ENCODE measurements at places on chromosomes 1 and 21.

DNA sequence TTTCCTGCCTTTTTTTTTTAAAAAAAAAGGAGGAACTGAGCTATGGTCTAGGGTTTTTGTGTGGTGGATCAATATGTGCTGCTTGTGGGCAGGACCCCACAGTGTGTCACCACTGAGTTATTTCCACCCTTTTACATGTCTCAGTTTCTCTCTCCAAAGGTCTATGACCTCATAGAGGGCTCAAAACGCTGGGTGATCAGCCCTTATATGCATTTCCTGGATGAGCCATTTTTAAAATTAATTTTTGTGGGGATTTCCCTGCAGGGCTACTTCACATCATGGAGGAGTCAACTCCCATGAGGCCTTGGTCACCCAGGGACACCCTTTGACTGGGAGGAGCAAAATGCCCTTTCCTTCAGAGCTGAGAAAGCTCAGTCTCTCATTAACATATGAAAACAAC is 20.7 kb upstream of the HAO2 start:
- no peak for DNase-seq

DNA sequence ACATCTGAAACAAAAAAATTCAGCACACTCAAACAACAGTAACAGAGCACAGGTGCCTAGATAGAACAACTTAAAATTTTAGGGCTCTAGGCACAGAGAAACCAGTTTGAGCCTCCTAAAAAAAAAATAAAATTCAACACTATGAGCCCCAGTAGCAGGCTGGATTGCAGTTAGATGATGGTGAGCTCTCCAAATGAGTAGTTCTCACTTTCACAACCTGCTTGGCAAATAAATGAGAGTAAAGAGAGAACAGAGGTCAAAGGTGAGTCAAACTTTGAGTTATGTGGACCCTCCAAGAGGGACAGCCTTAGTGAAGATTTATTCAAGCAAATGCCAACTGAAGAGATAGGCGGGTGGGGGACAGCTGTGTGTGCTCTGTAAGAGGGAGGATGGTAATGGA is 3.6 kb downstream of the BEND5 start:
- no peak for DNase-seq

GRCh38 chr1:183477986-183478781 is 5.9 kb downstream of the SMG7 start:
- DNase-seq, result no peak

GRCh38 chr1:57122031-57122430 is 156.2 kb upstream of the C8B start:
- DNase-seq, result no peak

GRCh38 chr1:55035904-55036303 is 3.4 kb upstream of the PCSK9 start:
- DNase-seq, result no peak

DNA sequence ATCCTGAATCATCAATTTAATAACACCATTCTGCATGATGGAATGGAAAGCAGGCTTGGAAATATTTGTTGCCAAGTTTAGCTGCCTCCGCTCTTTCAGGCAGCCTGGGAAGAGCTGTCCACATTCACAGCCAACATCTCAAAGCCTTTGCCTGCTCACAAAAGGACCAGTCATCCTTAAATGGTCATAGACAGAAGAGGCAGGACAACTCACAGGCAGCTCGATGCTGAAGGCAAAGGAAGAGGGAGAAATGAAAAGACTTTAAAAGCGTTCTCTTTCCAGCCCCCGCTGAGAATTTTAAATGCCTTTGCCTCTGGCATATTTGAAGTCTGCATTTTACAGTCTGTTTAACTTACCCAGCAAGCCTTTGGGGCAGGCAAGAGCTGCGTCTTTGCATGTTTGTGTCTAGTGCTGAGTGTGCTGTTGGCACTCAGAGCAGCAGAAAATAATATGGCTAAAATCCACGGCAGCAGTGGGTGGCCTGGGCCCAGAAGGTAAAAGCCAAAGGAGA is 68.9 kb downstream of the NMNAT2 start:
- DNase-seq, result no peak

DNA sequence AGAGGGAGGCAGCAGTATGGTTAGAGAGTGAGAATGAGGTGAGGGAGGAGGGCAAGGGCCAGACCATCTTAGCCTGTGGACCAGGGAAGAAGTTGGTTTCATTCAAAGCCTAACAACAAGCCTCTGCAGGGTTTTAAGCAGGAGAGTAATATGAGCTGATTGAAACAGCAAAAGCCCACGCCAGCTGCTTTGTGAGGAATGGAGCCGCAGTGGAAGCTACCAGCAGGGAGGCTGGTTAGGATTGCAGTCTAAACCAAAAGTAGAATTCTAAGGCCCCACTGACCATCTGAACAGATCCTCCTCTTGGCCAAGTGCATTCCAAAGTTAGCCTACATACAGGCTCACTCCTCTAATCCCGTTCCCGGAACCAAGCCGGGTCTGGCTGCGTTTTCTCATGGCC is 44.8 kb downstream of the OLFML3 start:
- no peak for DNase-seq

- no peak for DNase-seq
Observed at GRCh38 chr1:15261155-15262002, 14.4 kb downstream of the FHAD1 start.

DNA sequence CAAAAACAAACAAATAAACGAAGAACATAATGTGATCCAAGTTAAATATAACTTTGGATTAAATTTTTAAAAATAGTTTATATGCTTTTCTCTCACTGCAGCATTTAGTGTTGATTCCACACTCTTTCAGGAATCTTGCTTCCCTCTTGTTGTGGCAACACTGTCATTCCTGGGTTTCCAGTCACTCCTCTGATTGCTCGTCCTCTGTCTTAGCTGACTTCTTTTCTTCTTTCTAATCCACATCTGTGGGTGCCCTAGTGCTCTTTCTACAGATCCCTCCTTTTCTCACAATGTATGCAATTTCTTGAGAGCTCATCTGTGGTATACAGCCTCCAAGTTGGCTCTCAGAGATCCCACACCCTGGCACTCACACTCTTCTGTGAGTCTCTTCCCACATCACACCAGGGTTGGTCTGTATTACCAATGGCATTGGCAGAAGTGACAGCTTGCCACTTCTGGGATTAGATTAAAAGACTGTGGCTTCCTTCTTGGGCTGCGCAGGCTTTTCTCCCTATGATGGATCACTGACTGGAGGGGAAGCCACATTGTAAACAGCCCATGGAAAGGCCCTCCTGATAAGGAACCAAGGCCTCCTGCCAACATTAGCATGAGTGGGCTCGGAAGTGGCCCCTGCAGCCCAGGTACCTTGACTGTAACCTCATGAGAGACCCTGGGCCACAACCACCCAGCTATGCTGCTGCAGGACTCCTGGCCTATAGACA is 11.5 kb upstream of the MYOC start:
- DNase-seq, result no peak

DNA sequence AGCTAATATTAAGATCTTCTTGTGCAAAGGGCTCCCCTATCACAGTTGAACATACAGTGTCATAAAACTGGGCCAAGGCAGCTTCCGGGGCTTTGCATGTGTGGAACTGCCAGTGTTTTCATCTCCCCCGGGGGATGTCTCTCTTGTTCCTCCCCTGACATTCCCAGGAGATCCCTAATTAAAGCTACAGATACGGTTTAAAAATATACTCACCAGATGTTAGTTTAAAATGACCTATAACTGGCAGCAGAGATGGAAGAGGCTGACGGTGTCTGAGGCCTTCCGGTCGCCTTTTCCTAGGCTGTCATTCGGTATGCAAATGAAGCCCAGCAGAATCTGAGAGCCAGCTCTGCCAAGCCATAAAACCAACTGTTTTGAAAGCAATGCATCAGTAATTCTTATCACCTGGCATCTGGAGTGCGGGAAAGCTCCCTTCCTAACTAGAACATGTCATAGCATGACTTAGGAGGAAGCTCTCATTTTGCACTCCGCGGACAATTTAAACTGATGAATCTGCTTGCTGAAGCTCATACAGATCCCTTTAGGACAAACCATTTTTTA is 436.5 kb upstream of the VAMP3 start:
- DNase-seq, result no peak

GRCh38 chr1:83497563-83497962 is 501.4 kb downstream of the TTLL7 start:
- no peak for DNase-seq

- DNase-seq, result no peak
Observed at GRCh38 chr1:45403298-45403697, 63.1 kb upstream of the MUTYH start.

DNA sequence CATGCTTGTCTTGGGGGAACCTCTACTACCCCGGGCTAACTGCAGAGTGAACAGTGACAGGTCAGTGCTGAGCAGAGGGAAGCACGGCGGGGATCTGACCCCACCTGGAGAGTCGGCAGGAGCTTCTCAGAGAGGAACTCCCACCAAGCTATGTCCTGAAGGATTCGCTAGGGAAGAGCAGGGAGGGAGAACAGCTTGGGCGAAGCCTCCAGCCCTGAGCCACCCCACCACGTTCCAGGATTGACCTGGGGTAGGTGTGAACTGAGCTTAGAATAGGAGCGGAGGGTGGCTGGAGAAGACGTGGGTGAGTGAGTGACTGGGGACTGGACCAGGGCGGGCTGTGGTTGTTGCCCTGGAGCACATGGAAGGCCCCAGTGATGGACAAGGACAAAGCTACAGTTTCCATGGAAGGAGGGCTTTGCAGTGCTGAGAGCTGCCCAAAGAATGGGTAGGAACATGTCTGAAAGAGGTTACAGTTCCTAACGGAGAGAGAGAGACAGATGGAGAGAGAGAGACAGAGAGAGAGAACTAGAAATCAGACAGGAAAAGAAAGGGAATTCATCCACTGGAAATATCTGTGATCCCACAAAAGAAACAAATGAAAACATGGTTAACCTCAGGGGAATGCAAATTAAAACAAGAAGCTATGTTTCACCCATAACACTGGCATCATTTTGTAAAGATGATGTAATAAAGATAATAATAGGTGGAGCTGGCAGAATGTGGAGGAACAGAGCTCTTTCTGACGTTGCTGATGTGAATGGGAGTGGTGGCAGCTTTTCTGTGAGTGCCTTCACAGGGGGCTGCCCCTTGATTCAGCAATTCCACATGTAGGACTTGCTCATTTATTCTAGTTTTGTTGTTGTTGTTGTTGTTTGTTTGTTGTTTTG is 17.2 kb downstream of the BSND start:
- DNase-seq, result no peak

DNA sequence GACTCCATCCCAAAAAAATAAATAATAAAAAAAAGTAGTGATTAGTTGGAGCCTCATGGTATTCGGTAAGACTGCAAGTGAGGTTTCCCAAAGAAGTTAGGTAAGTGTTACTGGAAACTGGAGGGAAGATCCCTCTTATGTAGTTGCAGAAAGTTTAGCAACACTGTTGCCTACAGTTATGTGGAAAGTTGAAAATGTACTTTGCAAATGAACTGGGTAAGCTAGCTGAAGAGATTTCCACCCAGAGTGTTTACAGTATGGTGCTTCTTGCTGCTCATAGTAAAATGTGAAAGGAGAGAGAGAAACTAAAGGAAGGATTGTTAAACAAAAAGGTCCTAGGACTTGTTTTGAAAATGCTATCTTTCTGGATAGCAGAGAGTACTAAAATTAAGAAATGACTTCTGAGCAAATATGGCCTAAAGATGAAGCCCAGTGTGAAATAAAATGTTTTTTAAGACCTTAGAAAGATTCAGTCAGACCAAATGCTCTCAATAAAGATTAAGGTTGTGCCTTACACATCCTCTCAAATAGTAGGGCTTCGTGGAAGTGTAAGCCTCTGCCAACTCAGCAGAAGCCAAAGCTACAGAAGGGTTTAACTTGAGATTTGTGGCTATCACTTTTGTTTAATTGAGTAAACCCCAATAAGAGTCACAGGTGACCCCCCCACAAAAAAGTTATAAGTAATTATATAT is 31.5 kb downstream of the RPS6KC1 start:
- no peak for DNase-seq

GRCh38 chr1:1344655-1345361 is 4.4 kb downstream of the DVL1 start:
- DNase-seq, result no peak
